ENCODE measurements at places on chromosomes 4 and X.

GRCh38 chrX:114903618-114904017 lies 113.8 kb downstream of the IL13RA2 start:
- no peak for DNase-seq

DNA sequence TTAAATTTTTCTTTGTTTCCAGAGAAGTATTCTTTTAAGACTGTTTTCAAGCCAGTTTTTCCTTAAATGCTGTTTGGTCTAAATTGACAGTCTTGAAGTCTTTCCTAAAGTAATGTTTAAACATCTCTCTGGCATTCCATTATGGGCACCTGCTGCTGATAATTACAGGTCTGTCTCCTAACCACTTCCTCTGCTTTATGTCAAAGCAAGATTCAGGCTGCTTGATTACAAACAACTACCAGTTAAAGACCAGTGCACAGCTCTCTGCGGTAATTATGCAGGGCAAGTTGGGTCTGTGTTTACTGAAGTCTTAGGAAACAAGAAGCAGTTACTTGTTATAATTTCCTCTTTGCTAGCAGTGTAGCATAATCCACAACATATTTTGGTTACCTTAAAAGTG lies 17.6 kb downstream of the UNC5C start:
- DNase-seq: no peak

DNA sequence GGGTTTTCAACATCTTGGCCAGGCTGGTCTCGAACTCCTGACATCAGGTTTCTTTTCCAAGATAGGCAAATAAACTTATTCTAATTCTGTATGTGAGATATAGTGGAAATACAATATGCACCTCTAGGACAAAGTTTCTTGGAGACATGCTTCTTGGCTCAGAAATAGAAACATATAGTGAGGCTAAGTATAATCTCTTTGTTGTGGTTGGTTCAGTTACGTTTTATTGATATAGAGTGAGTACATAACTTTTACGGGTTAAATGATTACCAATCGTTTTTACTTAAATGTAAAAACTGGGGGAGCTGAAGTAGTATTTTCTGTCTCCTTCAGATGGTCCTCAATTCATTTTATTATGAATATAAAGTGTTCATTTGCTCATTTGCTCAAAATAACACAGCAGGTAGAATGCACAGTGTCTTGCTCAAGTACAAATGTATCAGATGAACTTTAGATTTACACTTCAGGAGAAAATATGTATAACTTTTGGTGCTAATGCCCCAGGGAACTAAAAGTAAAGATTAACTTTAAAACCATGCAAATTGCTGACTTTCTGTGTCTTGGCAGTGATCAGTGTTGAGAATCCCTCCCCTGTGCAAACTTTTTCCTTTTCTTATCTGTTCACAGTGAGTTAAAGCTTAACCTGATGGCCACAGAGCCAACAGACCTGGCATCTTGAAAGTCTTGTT lies 77.6 kb downstream of the AFF1 start:
- DNase-seq: no peak

GRCh38 chr4:184263910-184264732 lies 46.4 kb upstream of the ENPP6 start:
- peak; percentile 86 for DNase-seq

DNA sequence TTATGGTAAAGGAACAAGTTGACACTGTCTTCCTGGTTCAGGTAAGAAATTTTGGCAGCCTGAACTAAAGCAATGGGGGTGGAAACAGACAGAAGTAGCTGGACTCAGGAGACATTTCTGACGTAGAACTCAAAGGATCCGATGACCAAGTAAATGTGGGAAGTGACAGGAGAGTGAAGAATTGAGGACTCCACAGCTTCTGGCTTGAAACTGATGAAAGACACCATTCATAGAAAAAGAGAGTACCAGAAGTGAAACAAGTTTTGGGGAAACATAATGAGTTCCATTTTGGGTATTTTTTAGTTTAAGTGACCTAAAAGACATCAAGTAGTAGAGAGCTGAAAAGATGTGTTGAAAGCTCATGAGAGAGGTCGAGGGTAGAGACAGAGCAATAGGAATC lies 5.7 kb downstream of the FAM120C start:
- DNase-seq: no peak

DNA sequence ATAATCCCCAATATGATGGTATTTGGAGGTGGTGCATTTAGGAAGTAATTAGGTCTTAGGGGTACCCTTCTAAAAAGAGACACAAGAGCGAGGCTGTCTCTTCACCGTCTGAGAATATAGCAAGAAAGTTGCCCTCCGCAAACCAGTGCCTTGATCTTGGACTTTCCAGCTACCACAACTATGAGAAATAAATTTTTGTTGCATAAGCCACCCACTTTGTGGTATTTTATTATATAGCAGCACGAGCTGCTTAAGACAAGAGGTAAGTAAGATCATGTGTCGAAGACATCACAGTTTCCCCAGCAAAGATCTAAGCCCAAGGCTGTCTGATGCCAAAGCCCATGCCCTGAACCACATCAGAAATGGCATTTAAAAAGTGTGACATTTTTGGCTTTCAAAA lies 9.6 kb upstream of the EXOSC9 start:
- no peak for DNase-seq
